ENCODE measurements at places on chromosomes 16 and 17.

GRCh38 chr17:78650093-78650715, 73.0 kb upstream of the DNAH17 start:
- DNase-seq: no peak

- DNase-seq: no peak
Measured at GRCh38 chr16:15545544-15545943, 97.4 kb downstream of the MARF1 start.

GRCh38 chr17:82299452-82299851, 18.0 kb downstream of the CD7 start:
- DNase-seq: no peak

DNA sequence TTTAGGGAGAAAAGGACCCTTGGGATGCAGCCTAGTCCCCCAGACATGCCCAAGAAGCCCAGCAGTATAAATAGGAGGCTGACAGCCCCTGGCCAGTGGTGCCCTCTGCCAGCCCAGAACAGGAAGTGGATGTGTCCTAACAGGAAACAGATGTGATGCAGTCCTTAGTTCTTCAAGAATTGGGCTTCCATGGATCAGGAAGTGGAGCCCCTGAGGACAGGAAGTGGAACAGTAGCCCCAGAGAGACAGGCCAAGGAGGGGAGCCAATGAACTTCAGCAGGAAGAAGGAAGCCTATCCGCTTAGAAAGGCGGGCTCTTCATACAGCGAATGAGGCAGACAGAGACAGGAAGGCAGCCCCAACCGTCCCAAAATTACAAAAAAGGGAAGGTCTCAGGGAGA, 7.2 kb downstream of the CTF1 start:
- peak; percentile 46 for DNase-seq

- no peak for DNase-seq
Measured at GRCh38 chr17:77027271-77027889, 113.4 kb upstream of the SEC14L1 start.

DNA sequence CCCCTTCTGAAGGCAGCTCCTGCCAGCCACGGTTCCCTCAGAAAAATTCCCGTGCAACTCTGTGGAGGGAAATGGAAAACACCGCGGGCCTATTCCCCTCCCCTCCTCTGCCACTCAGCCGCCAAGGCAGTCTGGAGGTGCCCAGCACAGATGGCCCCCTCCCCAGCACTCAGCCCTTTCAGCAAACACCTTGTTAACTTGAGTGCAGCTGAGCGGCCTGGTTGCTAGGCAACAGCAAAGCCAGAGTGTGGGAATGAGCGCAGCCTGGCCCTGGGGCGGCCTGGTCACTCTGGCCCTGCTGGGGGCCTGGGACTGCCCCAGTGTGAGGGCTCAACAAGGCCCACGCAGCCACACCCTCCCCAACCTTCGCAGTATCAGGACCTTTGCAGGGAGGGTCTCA, 32.8 kb downstream of the CACNA1G start:
- DNase-seq: no peak

GRCh38 chr17:9259419-9259818, 238.1 kb downstream of the NTN1 start:
- DNase-seq: no peak

- DNase-seq: no peak
Measured at GRCh38 chr16:68768175-68768574, 31.1 kb downstream of the CDH1 start.

GRCh38 chr17:78589885-78590284, 12.7 kb upstream of the DNAH17 start:
- DNase-seq: no peak

DNA sequence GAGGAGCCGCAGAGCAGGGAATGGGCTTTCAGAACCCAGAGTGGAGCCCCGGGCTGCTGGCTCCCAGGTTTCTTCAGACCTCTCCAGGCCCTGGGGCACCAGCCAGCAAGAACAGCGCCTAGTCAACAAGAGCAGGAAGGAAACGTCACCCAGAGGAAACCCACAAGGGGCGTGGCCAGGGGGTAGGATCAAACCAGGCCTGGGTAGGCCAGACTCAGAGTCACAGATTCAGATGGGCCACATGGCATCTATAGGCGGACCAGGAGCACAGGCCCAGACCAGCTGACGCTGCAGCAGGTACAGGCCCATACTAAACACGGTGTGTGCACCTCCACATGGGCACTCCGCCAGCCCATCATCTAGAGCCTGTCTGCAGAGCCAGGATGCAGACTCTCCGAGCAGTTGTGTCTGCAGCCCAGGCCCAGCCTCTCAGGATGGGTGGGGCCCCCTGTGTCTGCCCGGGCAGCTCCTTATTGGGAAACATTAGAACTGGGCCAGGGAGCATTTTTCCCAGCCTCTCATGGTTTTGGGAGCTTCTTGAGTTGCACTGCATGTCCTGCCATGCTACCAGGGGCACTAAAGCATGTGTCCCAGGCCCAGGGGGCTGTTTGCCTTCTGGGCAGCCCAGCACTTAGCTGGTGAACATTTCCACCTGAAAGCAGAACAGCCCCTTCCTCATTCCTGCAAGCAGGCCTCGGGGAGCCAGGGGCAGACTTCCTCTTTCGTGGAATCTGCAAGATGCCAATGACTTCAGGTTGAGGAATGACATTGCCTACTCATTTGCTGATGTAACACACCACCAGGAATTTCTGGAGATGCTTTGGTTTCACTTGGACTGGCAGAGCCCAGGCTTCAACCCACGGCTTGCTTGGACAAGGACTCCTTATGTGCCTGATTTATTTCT, at the start of gene NLRP1:
NLRP1 (minus strand) TSS at position 127 of the 904 bp plus-strand sequence. CDS start 552 bp downstream, outside the sequence.
- peak; percentile 95 for DNase-seq

- DNase-seq: no peak
Measured at GRCh38 chr16:87344931-87345631, 27.9 kb upstream of the C16orf95 start.

GRCh38 chr17:51672065-51672464, 411.7 kb downstream of the UTP18 start:
- no peak for DNase-seq

DNA sequence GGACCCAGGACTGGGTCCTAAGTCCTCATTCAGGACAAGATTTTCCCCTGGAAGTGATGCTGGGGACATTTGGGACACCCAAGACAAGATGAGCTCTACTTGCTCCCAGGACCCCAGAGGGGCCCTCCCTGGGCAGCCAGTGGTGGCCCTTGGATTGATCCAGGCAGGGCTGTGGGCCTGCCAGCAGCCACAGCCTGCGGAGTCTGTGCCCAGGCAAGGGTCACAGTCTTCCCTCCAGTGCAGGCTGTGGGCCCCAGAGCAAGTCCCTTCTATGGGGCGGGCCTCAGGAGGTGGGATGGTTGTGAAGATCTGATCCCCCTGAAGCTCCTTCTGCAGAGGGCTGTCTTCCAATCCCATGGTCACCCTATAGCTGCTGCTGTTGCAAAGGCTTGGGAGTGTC, 12.6 kb downstream of the CA7 start:
- DNase-seq: no peak

- DNase-seq: peak; percentile 31
Measured at GRCh38 chr16:88713568-88714419, 7.5 kb downstream of the CTU2 start.

DNA sequence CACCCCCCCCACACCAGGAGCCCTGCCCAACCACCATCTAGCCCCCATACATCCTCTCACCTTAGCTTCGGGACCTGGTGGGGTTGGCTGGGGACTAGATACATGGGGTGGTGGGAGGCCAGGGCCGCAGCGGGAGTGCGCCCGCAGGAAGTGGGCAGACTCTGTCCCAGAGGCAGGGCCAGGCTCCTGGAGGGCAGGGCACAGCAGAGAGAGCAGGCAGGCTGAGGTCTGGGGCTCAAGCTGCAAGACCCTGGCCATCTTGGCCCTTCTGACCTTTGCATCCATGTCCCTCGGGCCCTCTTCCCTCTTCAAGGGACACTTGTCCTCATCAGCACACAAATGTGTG, 2.7 kb downstream of the ENKD1 start:
- DNase-seq: no peak

GRCh38 chr16:84485255-84486010, 19.0 kb downstream of the MEAK7 start:
- DNase-seq: no peak

DNA sequence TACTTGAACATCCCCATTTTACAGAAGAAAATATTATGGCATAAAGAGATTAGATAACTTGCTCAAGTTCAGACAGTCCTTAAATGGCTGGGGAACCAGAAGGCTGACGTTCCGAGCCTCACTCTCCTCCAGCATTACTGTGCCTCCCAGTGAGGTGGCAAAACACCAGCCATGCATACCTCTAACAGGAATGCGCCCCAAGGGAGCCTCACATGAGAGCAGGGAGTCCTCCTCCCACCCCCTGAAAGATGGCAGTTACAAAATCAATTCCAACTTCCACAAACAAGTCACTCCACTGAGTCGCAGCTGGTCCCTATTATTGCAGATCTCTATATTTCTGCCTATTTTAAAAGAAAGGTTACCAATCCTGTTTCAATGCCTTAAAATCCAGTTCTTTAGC, 55.5 kb downstream of the ANKFY1 start:
- no peak for DNase-seq

GRCh38 chr17:1323336-1323735, 43.9 kb downstream of the TRARG1 start:
- no peak for DNase-seq

Data from HT1080 (cell line).